Muscle of arm (tissue), 14 donors: ENCODE measurements at places on chromosomes 2 and 18. TPM values are rescaled to one million over a fixed set of nuclear protein-coding genes. Genes with fewer than 3 reads are reported as not detected.
A peak's percentile ranks its signal among the peaks of the same experiment; 100 is the strongest.

- peak; percentile 78 for DNase-seq
Measured at GRCh38 chr2:218979846-218980734, 4.9 kb downstream of the FEV start.

DNA sequence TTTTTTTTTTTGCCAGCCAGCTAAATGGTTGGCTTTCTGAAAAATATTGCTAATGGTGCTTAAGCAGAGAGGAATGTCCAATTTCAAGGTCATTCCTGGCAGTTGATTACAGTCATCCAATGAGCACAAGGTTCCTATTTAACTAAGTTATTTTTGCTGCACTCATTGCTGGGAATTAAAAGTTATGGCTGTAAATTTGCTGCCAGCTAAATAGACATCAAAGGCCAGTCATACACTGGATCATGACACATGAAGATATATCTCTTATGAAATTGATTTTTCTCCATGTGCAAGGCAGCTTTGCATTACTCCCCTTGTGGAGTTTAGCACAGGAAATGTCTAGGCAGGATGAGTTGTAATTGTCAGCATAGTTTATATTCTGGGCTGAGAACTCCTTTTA lies 1898.4 kb upstream of the CELF4 start:
- DNase-seq: no peak

DNA sequence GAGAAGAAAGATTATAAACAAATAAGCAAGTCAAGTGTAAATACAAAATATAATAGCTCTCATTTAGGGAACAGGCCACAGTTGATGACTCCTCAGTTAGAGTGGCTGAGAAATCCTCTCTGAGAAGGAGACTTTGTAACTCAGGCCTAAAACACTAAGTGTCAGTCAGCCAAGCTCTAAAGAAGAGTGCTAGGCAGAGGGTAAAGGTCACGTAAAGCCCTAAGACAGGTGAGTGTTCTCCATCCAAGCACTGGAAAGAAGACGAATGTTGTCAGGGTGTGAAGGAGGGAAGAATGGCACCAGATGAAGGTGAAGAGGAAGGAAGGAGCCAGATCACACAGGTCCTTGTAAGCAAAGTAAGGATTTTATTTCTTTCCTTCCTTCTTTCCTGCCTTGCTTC lies 24.3 kb downstream of the ERMN start:
- no peak for DNase-seq

- DNase-seq: no peak
Measured at GRCh38 chr2:51014759-51015158, 17.2 kb downstream of the NRXN1 start.

DNA sequence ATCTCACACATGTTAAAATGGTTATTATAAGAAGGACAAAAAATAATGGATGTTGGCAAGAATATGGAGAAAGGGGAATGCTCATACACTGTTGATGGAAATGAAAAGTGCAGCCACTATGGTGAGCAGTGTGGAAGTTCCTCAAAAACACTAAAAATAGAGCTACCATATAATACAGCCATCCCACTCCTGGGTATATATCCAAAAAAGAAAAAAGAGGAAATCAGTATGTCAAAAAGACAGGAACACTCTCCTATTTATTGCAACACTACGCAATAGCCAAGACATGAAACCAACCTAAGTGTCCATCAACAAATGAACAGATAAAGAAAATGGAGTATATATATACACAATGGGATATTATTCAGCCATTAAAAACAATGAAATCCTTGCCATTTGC lies 642.6 kb downstream of the RNF144A start:
- no peak for DNase-seq

DNA sequence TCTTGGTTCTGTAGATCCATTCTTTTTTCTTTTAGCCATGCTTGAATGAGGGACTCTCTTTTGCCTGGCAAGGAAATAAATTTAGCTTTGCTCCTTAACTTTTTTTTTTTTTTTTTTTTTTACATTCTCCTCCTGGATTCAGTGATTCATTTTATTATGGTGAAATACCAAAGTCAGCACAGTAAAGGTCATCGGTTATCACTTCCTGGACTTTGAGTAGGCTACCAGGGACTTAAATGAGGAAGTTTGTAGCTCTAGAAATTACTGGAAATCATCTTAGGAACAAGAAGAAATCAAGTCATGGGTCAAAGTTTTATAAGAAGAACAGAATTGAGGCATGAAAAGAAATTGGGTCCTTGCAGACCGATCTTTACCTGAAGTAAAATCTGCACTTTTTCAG lies 75.0 kb downstream of the SOCS6 start:
- no peak for DNase-seq

DNA sequence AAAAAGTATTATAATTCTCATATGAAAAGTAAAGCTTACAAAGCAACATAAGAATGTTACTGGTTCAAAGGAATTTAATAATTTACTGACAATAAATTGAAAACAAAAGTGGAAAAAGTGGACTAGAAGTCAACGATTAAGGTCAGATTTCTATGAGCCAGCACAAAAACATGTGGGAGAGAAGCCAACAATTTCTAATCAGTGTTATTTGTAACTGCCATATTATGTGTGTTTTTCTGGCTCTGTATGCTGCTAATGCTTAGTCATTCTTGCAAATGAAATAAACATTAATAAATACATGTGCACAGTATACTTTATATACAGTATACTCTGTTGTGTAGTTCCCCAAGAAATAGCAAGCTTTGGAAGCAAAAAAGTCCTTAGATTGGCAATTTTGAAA lies 301.3 kb upstream of the RGPD4 start:
- peak; percentile 58 for DNase-seq

DNA sequence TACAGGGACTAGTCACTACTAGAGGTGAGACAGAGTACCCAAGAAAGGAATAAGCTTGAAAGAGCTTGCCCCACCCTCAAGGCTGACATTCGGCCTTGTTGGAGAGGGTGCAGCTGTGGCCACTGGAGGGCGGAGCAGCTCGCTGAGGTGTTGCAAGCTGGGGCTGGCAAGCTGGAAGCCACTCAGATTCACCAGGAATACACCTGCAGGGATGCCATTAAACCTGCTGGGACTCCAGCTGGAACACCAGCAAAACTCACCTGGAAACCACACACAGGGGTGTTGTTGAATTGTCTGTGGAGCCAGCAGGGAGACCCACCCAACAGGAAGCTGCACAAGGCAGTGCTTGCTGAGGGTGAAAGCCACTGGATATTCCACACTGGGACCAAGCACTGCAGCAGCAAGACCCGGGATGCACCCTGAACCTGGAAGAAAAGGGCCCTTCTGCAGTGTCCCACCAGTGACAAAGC lies 26.1 kb downstream of the KCTD18 start:
- no peak for DNase-seq

DNA sequence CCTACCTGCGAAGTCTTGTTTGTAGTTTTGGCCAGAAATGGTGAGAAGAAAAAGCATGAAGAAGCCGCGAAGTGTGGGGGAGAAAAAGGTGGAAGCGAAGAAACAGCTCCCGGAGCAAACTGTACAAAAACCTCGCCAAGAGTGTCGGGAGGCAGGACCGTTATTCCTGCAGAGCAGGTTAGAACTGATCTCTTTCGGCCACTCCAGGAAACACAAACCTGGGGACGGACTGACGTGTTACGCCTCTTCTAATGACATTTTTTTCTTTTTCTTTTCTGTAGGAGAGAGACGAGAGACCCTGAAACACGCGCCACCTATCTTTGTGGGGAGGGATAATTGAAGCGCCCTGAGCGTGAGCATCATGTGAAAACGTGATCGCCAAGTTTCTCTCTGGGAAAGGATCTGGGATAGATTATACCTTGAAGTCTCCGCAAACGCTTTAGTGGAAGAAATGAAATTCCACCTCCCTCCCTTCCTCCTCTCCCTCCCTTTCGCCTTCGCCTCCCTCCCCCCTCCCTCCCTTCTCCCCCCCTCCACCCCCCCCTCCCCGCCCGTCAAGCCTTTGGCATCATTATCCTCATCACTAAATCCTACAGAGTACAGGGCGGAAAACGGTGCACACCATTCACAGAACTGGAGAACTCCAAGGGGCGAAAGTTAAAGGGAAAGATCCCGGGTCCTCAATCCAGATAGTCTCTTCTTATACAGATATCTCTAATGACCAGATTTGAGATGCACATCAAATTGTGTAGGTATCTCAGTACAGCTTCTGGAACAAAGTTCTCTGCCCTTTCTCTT lies at the start of gene ZEB2:
Gene ZEB2, minus strand, starts transcription at position 186 of the 798 bp plus-strand sequence. CDS start 2,769 bp downstream, outside the sequence.
- DNase-seq: peak; percentile 92

DNA sequence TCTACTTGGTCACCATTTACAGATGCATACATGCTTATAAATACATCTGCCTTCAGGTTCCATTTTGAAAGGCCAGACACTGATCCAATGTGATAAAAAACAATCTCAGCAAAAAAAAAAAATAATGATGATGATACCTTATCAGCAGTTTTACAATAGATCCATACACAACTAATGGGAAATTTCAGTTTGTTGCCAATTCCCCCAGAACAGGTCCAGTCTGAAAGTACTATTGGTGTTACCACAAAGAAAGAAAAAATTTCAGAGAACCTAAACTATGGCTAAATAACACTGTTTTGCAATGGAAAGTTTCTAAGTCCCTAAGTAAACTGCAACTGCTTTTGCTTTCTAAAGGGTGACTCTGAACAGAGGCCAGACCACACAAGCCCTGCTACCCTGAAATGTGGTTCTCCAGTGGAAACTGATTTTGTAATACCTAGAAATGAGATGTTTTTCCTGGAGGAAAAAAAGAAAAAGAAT lies 54.1 kb downstream of the LPIN2 start:
- DNase-seq: no peak

Gene LYPD1
- 11.0 TPM for polyA plus RNA-seq

Gene DYSF
- polyA plus RNA-seq: 135 TPM

Gene GBX2
- polyA plus RNA-seq: not detected

Gene MOGAT1
- not detected for polyA plus RNA-seq

Gene PLGLB1
- not detected for polyA plus RNA-seq

Gene PUM2
- 64.7 TPM for polyA plus RNA-seq

Gene GPR55
- 0.12 TPM for polyA plus RNA-seq

Gene ARHGAP15
- 8.7 TPM for polyA plus RNA-seq

Gene FBXO41
- not detected for polyA plus RNA-seq
